ENCODE measurements at places on chromosomes 12 and 14.

GRCh38 chr12:129961091-129961490 lies 57.3 kb upstream of the TMEM132D start:
- no peak for DNase-seq

- DNase-seq = no peak
Observed at GRCh38 chr12:99960311-99960710, 24.4 kb downstream of the ANKS1B start.

GRCh38 chr12:56541631-56542030 lies 20.0 kb downstream of the RBMS2 start:
- no peak for DNase-seq

GRCh38 chr14:106848330-106849121 lies 1322.1 kb downstream of the TMEM121 start:
- DNase-seq = no peak

DNA sequence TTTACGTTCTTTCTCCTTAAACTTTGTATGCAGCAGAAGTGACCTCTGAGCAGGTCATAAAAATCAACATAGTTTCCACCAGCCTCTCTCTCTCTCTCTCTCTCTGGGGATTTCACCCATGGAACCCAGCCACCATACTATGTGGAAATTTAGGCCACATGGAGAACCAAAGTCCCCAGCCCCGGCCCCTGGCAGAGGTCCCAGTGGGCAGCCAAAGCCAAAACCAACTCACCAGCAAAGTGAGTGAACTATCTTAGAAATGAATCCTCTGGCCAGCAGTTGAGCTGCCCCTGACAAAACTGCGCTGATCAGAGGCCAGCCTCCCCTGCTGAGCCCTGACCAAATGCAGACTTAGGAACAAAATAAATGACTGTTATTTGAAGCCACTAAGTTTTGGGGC lies 9.2 kb downstream of the DUSP6 start:
- DNase-seq = no peak

- peak; percentile 86 for DNase-seq
Observed at GRCh38 chr12:121626853-121627640, 717 bp downstream of the ORAI1 start.

DNA sequence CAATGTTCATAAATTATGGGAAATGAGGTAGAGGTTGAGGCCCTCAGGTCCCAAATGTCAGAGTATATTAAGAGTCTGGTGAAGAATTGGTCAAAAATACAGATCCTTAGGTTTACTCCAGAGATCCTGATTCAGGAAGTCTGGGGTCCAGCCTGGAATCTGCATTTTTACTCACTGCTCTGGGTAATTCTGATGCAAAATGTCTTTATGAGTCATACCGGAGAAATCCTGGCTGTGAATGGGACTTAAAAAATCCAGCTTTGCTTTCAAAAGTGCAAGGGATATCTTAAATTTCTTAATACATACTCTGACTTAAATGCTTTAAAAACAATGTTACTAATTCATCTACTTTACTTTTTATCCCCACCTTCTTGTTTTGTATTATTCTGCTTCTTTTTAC lies 74.5 kb downstream of the FERMT2 start:
- no peak for DNase-seq

DNA sequence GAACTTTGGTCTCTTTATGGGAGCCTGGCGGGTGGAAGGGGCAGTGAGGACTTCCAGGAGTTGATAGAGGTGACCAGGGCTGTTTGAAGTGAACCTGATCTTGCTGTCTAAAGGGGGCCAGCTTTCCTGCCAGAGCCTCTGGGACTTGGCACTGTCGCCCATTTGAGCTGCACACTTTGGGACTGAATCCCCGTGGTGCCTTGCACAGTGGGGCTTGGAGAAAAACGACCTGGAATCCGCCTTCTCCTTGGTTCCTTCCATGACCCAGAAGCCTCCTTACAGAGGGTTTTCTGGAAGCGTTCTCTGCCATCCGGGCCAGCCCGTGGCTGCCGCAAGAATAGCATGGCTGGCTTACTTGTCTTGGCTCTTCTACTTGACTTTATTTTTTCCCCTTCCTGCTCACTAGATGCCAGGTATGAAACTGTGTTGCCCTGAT lies 2.0 kb downstream of the RFLNA start:
- no peak for DNase-seq

GRCh38 chr12:69583203-69583602 lies 2.1 kb upstream of the CCT2 start:
- DNase-seq = no peak

DNA sequence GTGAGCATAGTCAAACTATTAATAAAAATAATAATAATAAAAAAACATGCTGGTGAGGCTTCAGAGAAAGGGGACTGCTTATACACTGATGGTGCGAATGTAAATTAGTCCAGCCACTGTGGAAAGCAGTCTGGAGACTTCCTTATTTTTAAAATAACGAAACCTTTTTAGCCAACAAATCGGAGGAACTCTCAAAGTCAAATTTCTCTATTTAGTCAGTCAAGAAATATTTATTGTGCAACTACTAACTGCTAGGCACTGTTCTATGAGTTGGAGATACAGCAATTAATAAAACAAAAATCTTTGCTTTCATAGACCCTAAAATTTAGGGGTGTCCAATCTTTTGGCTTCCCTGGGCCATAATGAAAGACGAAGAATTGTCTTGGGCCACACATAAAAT lies 10.8 kb downstream of the TAOK3 start:
- DNase-seq = no peak

GRCh38 chr12:94832780-94833681 lies 170.5 kb downstream of the NDUFA12 start:
- DNase-seq = no peak

GRCh38 chr12:17918013-17918412 lies 172.0 kb downstream of the RERGL start:
- no peak for DNase-seq

- no peak for DNase-seq
Observed at GRCh38 chr12:66742508-66743367, 63.9 kb upstream of the GRIP1 start.

DNA sequence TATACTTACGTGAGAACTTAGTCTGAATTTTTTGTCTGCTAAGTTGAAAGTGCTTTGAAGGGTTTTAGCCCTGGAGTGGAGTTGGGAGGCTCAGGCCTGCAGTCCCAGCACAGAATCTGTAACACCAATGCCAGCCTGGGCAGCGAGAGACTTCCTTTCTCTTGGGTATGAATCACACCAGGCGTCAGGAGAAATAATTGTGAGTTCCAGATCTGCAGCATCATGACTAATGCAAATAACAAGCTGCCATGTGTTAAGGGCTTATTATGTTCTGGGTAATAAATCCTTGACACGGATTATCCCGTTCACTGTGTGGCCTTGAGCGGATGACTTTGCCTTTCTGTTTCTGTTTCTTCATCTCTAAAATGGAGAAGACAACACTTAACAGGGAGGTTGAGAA lies 70.6 kb downstream of the B4GALNT3 start:
- no peak for DNase-seq

DNA sequence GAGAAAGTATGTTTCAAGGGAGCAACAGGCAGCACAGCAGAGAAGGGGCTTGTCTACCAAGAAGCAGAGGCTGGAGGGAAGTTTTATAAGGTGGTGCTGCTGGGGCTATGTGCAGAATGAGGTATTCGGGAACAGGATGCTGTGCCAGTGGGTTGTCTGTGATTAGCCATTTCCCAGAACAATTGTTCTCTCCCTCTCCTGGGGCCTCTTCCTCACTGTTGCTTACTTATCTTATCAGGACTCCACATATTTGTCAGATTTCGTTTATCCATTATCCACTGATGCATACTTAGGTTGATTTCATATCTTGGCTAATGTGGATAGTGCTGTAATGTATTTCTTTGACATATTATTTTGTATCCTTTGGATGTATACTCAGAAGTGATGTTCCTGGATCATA lies 195.1 kb upstream of the RTL1 start:
- no peak for DNase-seq

DNA sequence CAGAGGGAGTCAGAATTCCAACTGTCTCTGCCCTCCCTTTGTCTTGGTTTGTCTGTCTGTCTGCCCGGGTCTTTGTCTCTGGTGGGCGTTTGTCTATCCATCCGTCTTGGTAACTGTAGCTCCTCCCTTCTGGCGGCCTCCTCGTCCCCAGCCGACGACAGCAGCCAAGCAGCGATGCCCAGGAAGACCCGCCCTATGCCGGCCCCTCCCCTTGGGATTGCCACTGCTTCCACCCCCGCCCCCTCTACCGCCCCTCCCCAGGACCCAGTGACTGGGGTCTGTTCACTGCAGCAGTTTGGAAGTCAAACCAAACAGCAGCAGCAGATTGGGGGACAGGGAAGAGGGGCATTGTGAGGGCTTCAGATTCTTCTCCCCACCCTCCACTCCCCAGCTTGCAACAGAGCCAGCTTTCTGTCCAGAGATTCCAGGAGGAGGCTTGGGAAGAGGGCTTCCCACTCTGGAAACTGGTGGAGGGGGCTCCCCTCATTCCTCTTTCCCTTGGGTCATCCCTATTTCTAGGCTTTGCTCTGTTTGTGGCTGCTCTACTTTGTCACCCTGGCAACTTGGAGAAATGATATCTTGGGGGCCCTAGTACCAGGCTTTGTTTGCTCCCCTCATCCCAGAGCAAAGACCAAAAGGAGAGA lies 2.4 kb upstream of the RARG start:
- no peak for DNase-seq

DNA sequence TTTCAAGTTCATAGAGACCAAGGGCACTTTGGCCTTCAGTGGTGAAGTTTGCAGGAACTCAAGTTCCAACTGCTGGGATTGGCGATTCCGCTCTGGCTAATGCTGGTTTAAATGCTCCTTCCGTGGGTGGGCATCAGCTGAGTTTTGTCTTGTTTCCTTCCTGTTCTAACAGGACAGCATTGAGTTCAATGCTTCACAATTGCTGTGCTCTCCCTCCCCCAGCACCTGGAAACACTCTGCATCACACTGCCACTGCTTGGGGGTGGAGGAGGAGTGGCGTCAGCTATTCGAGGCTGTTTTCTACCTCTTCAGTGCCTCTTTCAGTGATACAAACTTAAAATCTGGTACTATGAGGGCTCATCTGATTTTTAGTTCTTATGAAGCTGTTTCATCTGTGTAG lies 634.9 kb downstream of the FSCB start:
- DNase-seq = no peak

- DNase-seq = no peak
Observed at GRCh38 chr12:114704096-114704495, 20.1 kb upstream of the TBX3 start.

DNA sequence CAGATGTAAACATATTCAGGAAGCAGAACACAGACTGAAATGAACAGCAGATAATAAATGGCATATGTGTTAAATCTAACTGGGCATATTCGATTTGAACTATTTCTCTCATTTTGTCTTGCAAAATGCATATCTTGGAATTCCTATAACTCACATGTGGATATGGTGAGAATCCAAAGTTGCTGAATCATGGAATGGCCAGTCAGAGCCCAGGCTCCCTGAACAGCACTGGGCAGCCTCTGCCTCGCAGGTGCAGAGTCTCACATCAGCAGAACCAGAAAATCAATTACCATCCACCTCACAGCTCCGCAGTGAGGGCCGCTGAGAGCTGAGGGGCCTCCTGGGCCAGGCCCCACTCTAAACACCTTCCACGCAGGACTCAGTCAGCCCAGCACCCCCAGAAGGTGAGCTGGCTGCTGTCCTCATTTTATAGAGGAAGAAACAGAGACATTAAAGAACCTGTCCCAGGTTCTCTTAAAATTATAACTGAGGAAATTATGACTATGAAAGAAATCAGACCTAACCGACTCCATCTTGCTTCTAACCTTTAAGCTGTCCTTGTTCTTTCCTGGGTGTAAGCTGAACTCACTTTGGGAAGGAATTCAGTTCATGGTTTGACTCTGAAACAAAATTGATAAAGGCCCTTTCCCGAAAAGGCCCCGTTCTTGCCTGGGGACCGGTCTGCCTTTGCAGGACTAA lies 269.1 kb upstream of the SFSWAP start:
- DNase-seq = no peak

DNA sequence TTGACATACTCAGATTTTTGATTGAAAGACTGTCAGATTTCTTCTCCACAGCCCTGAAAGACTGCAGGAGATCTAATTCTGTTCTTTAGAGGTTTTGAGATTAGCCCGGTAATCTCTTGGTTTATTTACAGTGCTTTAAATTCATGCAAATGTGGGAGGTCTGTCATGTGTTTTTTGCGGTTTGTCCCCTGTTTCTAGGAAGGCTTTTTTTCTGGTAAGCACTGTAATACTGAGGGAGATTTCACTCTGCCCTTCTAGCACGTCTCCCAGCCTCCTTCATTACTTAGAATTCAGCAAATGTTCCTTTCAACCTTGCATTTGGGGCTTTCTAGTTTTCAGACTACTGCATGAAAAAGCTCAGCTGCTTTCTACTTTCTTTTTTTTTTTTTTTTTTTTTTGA lies 31.1 kb downstream of the GPHN start:
- no peak for DNase-seq

GRCh38 chr14:97788364-97788763 lies 991.2 kb downstream of the VRK1 start:
- no peak for DNase-seq

- no peak for DNase-seq
Observed at GRCh38 chr14:92427096-92427495, 86.5 kb upstream of the RIN3 start.

- DNase-seq = no peak
Observed at GRCh38 chr12:93990832-93991803, 157.3 kb upstream of the PLXNC1 start.
